Sciatic nerve (tissue), 2 donors: ENCODE measurements at places on chromosomes 16 and 17.

DNA sequence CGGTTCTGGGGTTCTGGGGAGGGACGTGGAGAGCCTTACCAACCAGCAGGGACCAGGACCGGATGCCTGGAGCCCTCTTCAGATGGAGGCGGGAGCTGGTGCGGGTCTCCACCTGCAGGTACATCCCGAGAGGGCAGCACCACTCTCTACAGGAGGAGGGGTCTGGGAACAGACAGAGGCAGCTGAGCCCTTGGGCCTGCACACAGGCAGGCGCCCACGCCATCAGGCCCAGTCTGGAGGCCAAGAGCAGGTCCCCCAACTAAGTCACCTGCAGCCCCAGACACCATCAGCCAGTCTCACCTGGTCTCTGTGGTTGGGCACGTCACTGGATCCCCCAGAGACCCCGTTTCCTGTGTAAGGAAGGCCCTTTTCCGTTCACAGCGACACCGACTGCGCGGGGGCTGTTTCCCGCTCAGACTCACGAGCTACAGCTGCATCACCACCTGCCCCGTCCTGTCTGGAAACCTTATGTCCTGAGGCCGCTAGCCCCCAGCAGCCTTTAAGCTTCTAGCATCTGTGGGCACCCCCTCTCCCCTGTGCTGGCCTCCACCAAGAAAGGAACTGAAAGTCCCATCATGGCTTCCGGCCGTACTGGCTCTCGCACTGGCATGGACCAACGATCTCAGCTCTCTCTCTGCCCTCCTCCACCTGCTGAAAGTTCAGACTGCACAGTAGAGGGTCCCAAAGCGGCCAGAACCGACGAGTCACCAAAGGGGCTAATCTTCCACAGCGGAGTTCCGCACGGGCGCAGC, 1.2 kb downstream of the CYBC1 start:
- no peak for DNase-seq

DNA sequence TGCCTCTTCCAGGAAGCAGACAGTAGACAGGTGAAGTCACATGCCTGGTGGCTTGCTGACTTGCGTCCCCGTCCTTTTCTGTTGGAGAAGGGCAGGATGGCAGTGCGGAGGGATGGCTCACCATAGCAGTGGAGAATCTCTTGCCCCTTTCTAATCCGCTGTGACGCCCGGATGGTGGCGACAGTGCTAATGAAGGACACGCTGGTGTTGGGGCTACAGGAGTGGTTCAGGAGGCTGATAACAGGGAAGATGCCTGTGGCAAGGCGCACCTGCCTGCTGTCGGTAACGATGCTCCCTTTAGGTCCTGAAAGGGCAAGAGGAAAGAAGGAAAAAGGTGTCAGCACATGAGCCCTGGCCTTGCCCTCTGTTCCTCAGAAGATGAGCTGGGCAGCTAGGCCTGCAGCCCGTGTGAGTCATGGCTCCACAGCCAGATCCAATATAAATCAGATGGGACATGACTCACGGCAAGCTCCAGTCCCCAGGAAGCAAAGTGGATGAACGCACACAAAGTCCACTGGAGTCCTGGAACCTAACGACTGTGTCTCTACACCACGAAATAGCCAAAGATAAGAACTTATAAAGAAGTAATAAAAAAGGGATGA, 25.5 kb downstream of the SERPINF1 start:
- no peak for DNase-seq

- no peak for DNase-seq
These were observed 56.9 kb downstream of the NOS2 start for GRCh38 chr17:27743281-27743885.

- no peak for DNase-seq
These were observed 55.6 kb upstream of the GCSH start for GRCh38 chr16:81151648-81152310.

DNA sequence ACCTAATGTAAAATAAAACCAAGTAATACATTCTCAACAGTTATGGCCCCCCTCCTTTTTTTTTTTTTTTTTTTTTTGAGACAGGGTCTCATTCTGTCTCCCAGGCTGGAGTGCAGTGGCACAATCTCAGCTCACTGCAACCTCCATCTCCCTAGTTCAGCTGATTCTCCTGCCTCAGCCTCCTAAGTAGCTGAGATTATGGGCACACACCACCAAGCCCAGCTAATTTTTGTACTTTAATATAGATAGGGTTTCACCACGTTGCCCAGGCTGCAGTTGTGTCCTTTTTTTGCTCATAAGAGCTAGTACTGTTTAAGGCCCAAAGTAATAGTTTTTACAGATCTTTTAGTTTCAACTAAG, 18.3 kb downstream of the EARS2 start:
- DNase-seq, result no peak

GRCh38 chr17:29694918-29695563, 72.3 kb upstream of the CORO6 start:
- DNase-seq, result no peak

GRCh38 chr17:13393841-13394710, 207.7 kb downstream of the HS3ST3A1 start:
- no peak for DNase-seq
